ENCODE measurements at places on chromosomes 12 and 14. TPM values are rescaled to one million over a fixed set of nuclear protein-coding genes. Genes with fewer than 3 reads are reported as not detected.

- no peak overlapping the region for H3K27ac ChIP-seq
- no peaks in the 10 kb centered on the region for H3K36me3 ChIP-seq
- no peak for DNase-seq
- H3K4me1 ChIP-seq, result no peaks in the 10 kb centered on the region
Measured at GRCh38 chr12:122726080-122726558, 4.5 kb downstream of the HCAR1 start.

DEGS2 gene
- total RNA-seq, result 0.49 TPM

GRCh38 chr14:33964599-33965317 lies 13.9 kb upstream of the EGLN3 start:
- H3K27ac ChIP-seq, result no peak overlapping the region
- H3K4me1 ChIP-seq, result peaks cover 4% of the 10 kb centered on the region
- no peak overlapping the region for H3K4me3 ChIP-seq

- no peaks in the 10 kb centered on the region for H3K27me3 ChIP-seq
- H3K4me3 ChIP-seq, result no peak overlapping the region
- H3K27ac ChIP-seq, result peak overlapping the region; percentile 1
- no peak for DNase-seq
- peaks cover 79% of the 10 kb centered on the region for H3K36me3 ChIP-seq
Measured at GRCh38 chr14:34794217-34794616, 79.8 kb upstream of the CFL2 start.

ZNF385A gene
- total RNA-seq, result 1.7 TPM

DNA sequence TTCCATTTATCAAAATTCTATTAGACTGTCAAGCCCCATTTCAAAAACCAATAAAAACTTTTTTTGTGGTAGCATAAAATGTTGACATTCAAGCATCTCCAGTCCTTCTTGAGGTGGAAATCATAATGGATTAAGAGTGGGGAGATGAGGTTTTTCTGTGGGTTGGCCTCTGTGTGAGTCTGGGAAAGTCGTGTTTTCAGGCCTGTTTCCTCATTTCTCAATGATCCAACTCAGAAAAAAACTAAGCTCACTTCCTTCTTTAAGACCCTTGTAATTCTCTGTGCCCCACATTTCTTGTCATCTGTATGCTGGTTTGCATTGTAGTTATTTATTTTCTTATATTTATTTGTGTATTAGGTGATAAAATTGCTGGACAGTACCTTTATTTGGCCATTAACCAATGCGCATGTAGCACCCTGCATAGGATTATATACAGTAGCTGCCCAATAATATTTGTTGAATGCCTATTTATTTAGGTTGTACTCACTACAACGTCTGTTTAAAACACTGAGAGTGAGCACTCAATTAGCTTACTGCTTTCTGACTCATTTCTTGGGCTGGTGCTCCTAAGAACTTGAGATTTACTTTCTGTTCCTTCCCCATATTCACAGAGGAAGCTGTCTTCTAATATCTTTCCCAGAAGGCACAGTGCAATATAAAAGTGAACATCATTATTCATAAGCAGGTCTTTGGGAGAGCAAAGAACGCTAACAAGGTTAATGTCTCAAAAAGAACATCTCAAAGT lies 121.9 kb downstream of the DNAI7 start:
- DNase-seq, result no peak
- peaks cover 47% of the 10 kb centered on the region for H3K36me3 ChIP-seq
- H3K27me3 ChIP-seq, result no peaks in the 10 kb centered on the region
- H3K4me1 ChIP-seq, result peaks cover 55% of the 10 kb centered on the region
- H3K27ac ChIP-seq, result no peak overlapping the region

DNA sequence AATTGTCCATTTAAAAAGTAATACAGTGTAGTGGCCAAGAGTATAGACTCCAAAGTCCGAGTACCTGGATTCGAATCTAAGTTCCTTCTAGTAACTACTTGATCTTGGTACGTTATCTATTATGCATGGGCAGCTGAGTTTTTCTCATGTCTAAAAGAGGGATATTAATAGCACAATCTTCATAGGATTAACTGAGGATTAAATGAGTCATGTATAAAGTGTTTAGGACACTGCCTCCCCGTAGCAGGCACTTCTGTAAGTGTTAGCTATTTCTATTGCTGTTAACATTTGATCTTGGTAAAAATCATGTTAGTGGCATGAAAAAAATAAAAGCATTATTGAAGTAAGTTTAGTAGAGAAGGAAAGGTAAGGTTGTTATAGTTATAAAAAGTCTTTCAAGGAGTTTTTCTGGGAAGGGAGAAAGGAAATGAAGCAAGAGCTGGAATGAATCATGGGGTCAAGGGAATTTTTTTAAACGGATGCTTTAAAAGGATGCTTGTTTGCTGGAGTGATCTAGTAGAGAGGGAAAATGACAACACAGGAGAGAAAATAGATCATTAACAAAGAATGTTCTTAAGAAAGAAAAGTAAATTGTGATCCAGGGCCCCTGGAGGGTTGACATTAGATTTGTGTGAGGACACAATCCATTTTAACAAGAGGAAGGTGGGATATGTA lies 502.2 kb upstream of the USP15 start:
- H3K4me3 ChIP-seq, result no peak overlapping the region
- no peaks in the 10 kb centered on the region for H3K27me3 ChIP-seq
- no peaks in the 10 kb centered on the region for H3K36me3 ChIP-seq
- H3K27ac ChIP-seq, result no peak overlapping the region
- no peaks in the 10 kb centered on the region for H3K4me1 ChIP-seq
- no peak for DNase-seq

DNA sequence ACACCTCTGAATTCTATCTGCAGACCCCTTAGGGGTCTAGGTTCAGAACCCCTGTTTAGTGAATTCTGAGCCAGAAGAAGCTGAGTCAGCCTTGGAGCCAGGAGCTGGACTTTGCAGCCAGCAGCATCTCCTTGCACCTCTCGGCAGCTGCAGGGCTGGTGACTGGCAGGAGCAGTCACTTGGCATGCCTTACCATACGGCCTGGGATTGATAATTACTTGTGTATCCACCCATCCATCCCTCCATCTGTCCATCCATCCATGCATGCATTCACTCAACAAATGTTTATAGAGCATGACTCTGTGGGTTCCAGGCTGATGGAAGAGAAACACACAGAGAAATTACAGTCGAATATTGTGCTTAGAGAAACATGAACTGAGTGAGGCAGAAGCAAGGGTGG lies 67.5 kb upstream of the PRIMA1 start:
- no peak overlapping the region for H3K4me3 ChIP-seq
- peaks cover 30% of the 10 kb centered on the region for H3K27me3 ChIP-seq
- H3K36me3 ChIP-seq, result no peaks in the 10 kb centered on the region
- H3K4me1 ChIP-seq, result no peaks in the 10 kb centered on the region

GRCh38 chr12:96371790-96372699 lies 28.2 kb downstream of the CDK17 start:
- no peak for DNase-seq
- no peaks in the 10 kb centered on the region for H3K27me3 ChIP-seq
- H3K27ac ChIP-seq, result peak overlapping the region; percentile 64
- peaks cover 3% of the 10 kb centered on the region for H3K36me3 ChIP-seq

INHBC gene
- 0.18 TPM for total RNA-seq

RHEBL1 gene
- total RNA-seq, result 3.6 TPM

NFATC4 gene
- not detected for total RNA-seq

PRH1 gene
- total RNA-seq, result 20.8 TPM

DNA sequence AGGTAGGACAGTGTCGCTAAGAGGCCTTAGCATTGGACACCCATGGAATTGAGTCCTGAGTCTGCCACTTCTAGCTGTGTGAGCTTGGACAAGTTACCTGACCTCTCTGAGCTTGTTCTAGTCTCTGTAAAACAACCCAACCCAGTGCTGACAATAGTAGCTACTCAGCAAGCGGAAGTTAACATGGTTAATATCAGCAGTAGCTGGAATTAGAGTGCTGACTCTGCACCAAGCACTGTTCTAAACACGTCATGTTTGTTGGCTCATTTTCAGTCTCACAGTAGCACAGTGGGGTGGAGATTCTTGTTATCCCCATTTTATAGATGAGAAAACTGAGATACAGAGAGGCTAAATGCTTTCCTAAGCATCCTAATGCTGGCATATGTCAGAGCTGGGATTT lies 47.5 kb upstream of the RIN3 start:
- no peaks in the 10 kb centered on the region for H3K36me3 ChIP-seq
- no peak for DNase-seq
- no peak overlapping the region for H3K4me3 ChIP-seq
- H3K4me1 ChIP-seq, result peaks cover 6% of the 10 kb centered on the region
- H3K27ac ChIP-seq, result no peak overlapping the region

GRCh38 chr14:58978343-58978742 lies 210.1 kb upstream of the DAAM1 start:
- H3K27ac ChIP-seq, result no peak overlapping the region
- H3K4me1 ChIP-seq, result no peaks in the 10 kb centered on the region
- no peak for DNase-seq
- H3K36me3 ChIP-seq, result no peaks in the 10 kb centered on the region
- peaks cover 2% of the 10 kb centered on the region for H3K27me3 ChIP-seq

DNA sequence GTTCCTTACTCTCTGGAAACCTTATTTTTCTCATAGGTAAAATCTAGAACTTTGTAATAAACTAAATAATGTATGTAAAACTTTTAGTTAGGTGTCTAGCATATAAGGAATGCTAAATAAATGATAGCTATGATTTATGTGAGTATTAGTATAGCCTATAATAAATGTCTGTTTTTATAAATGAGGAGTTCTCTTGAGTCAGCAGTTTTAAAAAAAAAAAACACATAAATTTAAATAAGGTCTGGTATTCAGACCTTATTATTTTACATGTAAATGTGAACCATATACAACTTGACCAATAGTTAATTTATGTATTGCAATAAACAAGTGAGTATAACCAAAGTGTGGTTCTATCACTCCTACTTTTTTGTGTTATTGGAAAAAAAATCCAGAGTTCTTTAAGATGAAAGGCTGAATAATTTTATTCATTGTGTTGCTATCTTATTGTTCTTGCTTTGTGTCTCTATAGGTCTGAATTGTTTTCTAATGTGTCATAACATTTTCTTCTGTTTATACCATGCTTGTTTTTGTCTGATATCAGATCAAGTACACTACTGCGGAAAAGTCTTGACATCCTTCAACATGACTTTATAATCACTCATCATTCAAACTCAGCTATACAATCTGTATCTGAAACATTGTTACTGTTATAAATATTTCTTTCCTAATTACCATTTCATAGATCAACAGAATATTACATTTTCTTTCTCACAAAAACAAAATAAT lies 115.7 kb downstream of the RASSF9 start:
- H3K27ac ChIP-seq, result no peak overlapping the region
- H3K4me3 ChIP-seq, result no peak overlapping the region
- H3K36me3 ChIP-seq, result no peaks in the 10 kb centered on the region
- H3K4me1 ChIP-seq, result no peaks in the 10 kb centered on the region

- H3K36me3 ChIP-seq, result peaks cover 5% of the 10 kb centered on the region
- peaks cover 7% of the 10 kb centered on the region for H3K27me3 ChIP-seq
- H3K4me1 ChIP-seq, result no peaks in the 10 kb centered on the region
- H3K4me3 ChIP-seq, result no peak overlapping the region
- H3K27ac ChIP-seq, result no peak overlapping the region
Measured at GRCh38 chr14:91554535-91555332, 44.6 kb upstream of the PPP4R3A start.

- DNase-seq, result peak; percentile 5
- no peaks in the 10 kb centered on the region for H3K27me3 ChIP-seq
- H3K4me1 ChIP-seq, result peaks cover 43% of the 10 kb centered on the region
- H3K36me3 ChIP-seq, result peaks cover 4% of the 10 kb centered on the region
- no peak overlapping the region for H3K27ac ChIP-seq
Measured at GRCh38 chr14:81211844-81212243, 8.9 kb downstream of the GTF2A1 start.

GRCh38 chr14:66330228-66330627 lies 155.9 kb upstream of the CCDC196 start:
- no peak overlapping the region for H3K4me3 ChIP-seq
- peaks cover 4% of the 10 kb centered on the region for H3K27me3 ChIP-seq
- H3K27ac ChIP-seq, result no peak overlapping the region
- peaks cover 2% of the 10 kb centered on the region for H3K36me3 ChIP-seq

- peak overlapping the region; percentile 66 for H3K4me3 ChIP-seq
- H3K4me1 ChIP-seq, result peaks cover 12% of the 10 kb centered on the region
- peak overlapping the region; percentile 44 for H3K27ac ChIP-seq
- H3K27me3 ChIP-seq, result no peaks in the 10 kb centered on the region
Measured at GRCh38 chr12:87660987-87661774, 368.0 kb downstream of the C12orf50 start.

- no peaks in the 10 kb centered on the region for H3K4me1 ChIP-seq
- no peaks in the 10 kb centered on the region for H3K36me3 ChIP-seq
- DNase-seq, result no peak
- no peak overlapping the region for H3K4me3 ChIP-seq
Measured at GRCh38 chr12:52807544-52808470, 6.1 kb downstream of the KRT4 start.

DNA sequence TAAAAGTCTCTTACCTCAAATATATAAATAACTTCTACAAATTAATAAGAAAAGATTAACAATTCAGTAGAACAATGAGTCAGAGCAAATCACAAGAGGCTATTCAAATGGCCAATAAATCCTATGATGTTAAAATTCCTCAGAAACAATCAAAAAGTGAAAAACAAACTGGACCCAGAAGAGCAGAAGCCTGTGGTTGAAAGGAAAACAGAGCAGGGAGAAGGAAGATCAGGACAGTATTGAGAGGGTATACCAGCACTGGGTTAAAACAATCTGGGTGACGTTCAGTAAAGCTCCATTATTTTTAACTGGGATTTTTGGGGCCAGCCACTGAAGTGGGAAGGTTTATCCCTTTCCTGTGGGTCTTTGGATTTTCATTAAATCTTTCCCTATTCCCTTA lies 39.7 kb upstream of the PCED1B start:
- peaks cover 6% of the 10 kb centered on the region for H3K4me1 ChIP-seq
- DNase-seq, result no peak
- H3K4me3 ChIP-seq, result no peak overlapping the region
- no peak overlapping the region for H3K27ac ChIP-seq
- no peaks in the 10 kb centered on the region for H3K36me3 ChIP-seq

- H3K36me3 ChIP-seq, result no peaks in the 10 kb centered on the region
- no peak overlapping the region for H3K27ac ChIP-seq
- H3K4me1 ChIP-seq, result no peaks in the 10 kb centered on the region
- H3K27me3 ChIP-seq, result no peaks in the 10 kb centered on the region
Measured at GRCh38 chr14:25896777-25897176, 701.1 kb downstream of the NOVA1 start.

DNA sequence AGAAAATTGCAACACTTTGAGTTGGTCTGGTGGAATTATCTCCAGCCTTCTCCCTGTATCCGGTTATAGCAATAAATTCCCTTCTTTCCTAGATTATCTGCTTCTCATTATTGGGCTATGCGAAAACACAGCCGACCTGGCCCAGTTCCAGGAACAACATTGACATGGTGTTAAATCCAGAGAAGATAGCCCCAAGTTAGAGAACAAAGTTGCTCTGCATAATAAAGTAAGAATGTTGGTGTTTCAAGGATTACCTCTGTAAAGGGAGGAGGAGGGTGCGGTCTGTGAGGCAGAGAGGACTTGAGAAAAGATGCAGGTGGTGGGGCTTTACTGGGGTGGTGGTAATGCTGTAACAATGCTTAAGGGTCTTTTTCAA lies 12.1 kb downstream of the TCL1A start:
- no peak for DNase-seq
- no peaks in the 10 kb centered on the region for H3K36me3 ChIP-seq
- H3K4me1 ChIP-seq, result peaks cover 50% of the 10 kb centered on the region
- peak overlapping the region; percentile 54 for H3K27ac ChIP-seq
- no peak overlapping the region for H3K4me3 ChIP-seq

PLEKHG7 gene
- total RNA-seq, result not detected
